Activated CD8-positive, alpha-beta memory T cell treated with anti-CD3 and anti-CD28 coated beads for 1 hour (primary cell): ENCODE measurements at places on chromosomes 11 and 22.

DNA sequence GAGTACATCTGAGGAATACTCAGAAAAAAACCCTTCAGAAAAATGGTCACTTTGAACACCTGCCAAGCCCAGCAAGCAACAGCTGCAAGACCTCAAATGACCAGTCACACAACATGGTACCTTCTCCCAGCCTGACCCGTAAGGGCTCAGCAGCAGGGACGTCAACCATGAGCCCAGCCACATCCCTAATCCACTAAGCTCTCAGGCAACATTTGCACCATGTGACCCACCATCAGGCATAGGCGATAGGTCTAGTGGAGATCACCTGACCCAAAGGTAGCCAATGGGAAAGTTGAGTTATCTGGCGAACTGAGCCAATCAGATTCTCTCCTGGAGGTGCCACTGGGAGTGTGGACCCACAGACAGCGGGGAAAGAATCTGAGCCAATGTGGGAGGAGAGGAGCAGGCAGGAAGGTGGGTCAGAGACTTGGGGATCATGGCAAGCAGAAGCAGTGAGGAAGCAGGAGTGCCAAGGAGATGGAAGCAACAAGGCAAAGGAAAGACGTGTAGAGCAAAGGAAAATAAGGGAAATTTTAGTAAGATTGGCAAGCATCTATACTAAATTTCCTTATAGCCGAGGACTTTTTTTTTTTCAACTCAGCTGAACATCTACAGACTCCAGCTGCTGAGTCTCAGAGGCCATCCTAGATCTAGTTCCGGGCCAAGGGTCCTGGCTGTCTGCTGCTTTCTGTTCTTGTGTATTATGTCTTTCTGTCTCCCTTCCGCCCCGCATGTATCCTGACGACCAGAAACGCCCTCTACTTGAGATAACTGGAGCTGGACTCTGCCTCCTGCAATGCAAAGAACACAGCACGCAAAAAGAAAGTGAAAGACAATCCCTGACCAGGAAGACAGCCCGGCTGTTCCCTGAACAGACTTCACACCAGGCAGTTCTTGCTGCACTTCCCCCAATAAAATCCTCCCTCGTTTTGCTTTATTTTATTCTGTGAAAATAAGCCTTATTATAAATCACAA is 11.0 kb upstream of the PLAAT2 start:
- DNase-seq = no peak

DNA sequence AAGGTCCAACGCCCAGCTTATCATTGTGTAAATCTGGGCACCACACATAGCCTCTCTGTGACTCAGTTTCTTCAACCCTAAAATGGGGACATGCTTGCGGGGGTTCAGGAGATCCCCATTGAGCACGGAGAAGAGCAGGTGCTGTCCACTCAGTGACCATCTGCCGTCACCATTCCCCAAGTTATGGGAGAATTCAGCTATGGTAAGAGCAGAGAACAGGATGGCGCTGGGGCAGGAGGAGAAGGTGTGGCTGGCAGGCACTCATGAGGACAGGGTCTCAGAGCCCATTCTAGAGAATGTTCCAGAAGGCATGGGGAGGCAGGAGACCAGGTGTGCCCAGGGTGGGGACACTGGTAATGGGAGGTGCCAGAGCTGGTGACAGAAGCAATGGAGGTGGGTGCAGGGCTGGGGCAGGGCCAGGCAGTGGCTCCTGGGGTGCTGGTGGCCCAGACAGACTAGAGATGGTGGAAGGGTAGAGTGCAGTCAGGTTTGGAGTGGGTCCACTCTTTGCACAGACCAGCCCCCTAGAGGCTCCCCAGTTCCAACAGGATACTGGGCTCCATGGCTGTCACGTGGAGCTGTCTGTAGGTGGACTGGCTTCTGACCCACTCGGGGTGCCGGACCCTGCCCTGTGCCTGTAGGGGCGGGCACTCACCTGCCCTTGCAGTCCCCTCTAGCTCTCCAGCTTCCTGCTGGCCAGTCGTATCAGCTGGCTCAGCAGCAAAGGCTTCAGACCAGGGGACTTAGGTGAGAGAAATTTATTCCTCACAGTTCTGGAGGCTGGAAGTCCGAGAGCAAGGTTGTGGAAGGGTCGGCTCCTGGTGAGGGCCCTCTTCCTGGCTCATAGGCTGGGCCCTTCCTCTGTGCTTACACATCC is 84.7 kb downstream of the CDKN1C start:
- DNase-seq = no peak

DNA sequence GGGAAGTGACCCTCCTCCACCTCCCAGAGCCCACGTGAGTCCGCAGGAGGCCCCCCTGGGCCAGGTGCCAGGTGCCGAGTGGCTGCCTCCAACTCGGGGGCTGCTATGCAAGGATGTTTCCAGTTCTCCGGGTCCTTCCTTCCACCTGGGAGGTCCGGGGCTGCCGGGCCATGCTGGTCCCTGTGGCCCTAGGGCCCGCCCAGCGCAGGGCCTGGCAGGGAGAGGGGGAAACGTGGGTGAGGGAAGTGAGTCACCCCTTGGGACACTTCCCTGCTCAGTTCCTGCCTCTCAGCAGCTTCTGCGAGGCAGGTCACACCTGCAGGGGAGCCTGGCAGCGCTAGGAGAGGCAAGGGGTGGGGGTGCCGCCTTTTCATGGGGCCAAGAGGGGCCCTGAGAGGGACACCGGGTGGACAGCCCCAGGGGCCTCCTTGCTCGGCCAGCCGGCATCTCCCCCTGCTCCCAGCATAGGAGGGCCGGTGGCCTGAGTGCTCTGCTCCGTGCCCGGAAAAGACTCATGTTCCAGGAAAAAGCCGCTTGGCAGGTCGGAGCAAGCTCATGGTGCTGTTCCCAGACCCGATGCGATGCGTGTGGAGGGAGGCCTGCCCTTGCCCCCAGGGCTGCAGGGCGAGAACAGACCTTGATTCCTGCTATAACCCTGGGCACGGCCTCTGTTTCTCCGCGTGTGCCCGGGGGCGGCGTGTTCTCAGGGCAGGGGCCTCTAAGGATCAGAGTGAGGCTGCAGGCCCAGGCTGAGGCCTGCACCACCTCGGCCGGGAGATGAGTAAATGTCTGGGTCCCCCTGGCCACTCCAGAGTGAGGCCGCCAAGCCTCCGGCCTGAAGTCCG is 30.3 kb upstream of the WNT7B start:
- no peak for DNase-seq

GRCh38 chr11:87466223-87466622 is 428.5 kb downstream of the TMEM135 start:
- DNase-seq = no peak

DNA sequence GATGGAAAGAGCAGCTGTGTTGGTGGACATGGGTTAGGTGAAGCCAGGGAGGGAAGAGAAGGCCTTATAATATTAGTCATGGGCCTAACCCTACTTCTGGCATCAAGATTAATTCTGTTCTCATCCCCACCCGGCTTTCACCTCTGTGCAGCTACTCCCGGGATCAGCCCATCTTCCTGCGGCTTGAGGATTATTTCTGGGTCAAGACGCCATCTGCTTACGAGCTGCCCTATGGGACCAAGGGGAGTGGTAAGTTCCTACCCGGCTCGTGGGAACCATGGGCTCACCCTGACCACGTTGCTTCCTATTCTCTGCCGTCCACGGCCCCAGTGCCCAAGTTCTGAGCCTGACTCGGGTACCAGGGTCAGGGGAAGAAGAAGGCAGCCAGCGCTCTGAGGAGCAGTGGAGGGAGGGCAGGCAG is 51.6 kb downstream of the ST3GAL4 start:
- DNase-seq = no peak

DNA sequence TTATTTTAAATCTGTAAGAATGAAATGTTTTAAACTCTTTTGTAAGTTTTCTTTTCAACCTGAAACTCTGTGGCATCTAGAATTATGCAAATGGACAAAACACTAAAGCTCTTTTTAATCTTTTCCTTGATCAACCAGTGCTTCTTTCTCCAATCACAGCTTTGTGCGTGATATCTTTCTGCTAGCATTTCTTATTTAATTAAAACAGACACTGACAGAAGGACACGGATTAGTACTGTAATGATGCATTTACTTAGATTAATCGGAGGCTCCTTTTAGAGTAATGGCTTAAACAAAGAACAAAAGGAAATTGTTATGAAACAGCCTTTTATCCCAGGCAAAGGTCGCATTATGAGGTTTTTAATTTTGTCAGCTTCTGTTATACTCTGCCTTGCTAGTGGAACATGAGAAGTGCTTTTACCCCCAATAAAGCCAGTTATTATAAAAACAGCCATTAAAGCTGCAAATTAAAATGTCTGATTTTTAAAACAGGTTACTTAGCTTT is 48.5 kb upstream of the SOX6 start:
- DNase-seq = no peak

DNA sequence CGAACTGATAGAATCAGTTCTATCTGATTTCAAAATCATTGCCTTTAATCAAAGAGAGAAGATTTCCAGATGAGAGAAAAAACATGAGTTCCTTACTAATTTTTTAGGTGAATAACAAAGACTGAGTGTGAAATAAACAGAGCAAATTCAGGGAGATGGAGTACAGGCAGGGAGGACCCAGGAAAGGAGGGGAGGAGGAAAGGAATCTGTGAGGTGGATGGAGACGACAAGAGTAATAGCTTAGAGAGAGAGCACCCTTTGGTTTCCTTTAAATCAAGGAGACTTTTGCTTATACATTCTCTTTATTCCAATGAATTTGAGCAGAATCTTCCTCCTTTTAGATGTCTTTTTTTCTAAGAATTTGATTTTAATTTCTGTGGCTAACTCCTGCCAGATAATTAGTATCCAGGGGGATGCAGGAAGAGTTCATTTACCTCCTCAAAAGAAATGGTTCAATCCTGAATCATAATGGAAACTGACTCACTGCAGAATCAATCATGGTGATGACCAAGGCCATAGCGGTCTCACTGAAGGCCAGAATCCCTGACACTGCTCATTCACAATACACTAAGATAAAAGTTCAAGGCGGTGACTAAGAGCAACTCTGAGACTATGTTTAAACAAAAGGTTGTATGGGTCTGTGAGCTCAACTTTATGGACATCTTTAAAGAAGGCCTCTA is 234.0 kb upstream of the ZC3H12C start:
- DNase-seq = no peak

GRCh38 chr11:42502151-42502550 is 809.6 kb upstream of the API5 start:
- DNase-seq = no peak

DNA sequence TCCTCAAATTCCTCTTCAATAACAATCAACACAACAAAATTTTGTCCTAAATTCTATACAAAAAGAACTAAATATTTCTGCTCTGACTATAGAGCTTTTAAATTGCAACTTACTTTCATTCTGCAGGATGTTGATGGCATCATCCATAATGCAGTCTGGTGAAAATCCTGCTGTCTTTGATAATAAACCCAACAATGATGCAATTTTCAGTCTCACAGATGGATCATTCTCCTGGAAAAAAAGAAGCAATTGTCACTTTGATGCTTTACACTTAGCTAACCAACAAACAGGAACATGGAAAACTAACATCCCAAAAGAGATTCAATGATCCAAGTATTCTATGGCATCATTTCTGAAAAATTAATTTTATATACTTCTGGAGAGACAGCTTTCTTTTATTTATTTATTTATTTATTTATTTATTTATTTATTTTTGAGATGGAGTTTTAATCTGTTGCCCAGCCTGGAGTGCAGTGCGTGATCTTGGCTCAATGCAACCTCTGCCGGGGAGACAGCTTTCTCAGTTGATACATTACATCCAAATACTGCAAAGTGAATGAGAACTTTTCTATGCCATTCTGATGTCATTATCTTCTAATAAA is 13.0 kb downstream of the INTS4 start:
- no peak for DNase-seq

GRCh38 chr22:48821727-48822126 is 1005.9 kb downstream of the BRD1 start:
- no peak for DNase-seq

DNA sequence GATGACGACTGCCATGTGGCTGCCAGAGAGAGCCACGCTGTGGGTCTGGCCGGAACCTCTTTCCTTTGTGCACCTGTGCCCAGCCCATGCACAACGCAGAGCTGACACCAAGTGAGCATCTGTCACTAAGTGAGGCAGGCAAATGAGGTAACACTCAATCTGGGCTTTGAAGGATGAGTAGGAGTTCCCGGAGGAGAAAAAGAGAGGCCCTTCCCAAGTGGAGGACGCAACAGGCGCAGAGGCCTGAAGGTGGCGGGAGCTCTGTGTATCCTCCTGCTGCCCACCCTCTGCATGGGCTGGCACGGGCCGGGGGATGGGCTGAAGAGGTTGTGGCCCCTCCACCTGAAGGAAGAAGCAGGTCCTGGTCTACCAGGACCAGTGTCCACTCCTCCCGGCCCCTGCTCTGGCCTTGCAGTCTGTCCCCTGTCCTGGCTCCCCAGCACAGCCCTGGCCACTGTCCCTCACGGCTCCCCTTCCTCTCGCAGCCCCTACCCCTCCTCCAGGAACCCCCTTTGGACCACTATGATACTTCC is 23.4 kb upstream of the PPARA start:
- DNase-seq = no peak

DNA sequence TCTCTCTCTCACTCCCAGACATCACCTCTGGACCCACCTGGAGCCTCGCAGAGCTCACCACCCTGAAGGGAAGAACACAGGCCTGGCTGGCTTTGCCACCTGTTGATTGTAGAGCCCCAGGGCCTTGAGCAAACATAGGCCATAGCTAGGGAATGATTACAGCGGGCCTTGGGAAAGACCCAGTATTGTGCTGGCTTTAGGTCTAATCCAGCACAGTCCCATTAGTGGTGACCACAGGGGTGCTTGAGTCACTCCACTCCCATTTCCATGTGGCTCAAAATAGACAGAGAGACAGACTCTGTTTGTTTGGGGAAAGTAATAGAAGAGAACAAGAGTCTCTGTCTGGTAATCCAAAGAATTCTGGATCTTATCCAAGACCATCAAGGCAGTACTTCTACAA is 42.7 kb upstream of the FAM181B start:
- DNase-seq = no peak

DNA sequence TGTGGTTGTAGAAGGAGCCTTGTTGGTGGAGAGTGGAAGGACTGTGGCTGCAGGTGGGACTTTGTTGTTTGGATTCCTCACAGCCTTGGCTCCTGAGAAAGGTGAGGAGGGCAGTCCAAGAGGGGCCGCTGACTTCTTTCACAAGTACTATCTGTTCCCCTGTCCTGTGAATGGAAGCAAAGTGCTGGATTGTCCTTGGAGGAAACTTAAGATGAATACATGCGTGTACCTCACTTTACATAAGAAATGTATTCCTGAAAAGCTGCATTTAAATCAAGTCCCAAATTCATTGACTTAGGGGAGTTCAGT is 2.4 kb downstream of the FUT4 start:
- DNase-seq = no peak

- no peak for DNase-seq
Observed at GRCh38 chr22:50673231-50674129, 857 bp downstream of the SHANK3 start.

DNA sequence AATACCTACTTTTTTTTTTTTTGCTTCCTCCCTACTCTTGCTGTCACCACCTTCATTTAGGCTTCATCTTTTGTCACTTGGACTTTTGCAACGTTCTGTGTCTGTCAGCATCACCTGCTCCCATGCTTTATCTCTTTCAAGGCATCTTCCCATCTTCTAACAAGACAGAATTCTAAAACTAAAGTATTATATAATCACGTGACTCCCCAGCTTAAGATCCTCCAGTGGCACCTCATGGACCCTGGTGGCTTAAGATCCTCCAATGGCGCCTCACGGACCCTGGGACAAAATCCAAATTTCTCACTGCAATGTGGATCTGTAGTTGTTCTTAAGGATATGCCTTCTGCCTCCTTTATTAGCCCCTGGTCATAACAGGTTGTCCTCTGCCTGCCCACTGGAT is 248.2 kb upstream of the SORL1-AS1 start:
- DNase-seq = no peak

- no peak for DNase-seq
Observed at GRCh38 chr22:26259510-26259909, 90.2 kb downstream of the SEZ6L start.

- DNase-seq = no peak
Observed at GRCh38 chr22:17734187-17734586, 40.1 kb downstream of the BID start.

GRCh38 chr11:11313426-11313825 is 39.6 kb downstream of the CSNK2A3 start:
- DNase-seq = no peak
